Esophagus squamous epithelium (tissue), 5 donors: ENCODE measurements at places on chromosomes 1 and 21.

GRCh38 chr1:31062867-31063380 is 2.6 kb downstream of the PUM1 start:
- DNase-seq, result no peak

GRCh38 chr21:44694776-44695175 is 2.2 kb upstream of the KRTAP10-12 start:
- DNase-seq, result no peak

DNA sequence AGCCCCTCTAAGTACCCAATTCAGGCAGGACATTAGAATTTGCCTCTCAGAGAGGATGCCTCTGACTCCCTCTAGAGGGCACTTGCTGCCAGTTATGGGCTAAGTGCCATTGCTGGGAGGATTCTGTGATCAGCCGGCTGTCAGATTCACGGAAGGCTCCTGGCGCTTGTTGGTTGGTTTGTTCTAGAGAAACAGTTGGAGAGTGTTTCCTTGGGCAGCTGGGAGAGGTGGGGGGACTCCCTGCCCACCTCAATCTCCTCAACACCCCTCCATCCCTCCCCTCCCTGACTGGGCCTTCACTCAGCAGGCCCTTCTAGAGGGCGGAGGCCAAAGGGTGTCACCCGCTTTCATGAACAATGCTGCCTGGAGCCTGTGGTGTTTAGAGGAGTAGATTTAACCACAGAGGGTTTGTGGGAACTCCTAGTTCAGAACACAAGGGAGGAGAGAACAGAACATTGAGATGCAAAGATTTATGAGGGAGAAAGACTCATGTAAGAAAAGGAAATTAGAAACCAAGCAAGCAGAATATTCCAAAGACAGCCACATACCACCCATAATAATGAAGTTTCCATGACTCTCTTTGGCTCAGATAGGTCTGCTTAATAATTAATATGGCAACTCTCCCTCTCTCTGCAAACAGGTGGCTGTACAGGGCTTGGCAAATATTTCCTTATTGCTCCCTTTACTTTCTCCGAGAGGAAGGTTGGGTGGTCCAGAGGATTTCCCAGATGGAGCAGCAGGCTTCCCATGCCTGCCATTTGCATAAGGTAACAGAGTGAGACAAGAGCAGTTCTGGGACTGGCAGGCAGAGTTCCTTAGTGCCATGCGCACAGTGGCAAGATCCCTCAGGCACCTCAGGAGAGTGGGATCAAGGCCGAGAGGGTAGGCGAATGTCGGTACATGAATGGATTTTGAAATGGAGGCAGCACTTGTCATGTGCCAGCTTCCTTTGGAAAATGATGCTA is 30.0 kb upstream of the ACP6 start:
- DNase-seq, result no peak

- no peak for DNase-seq
These were observed 38.1 kb upstream of the CAMK1G start for GRCh38 chr1:209545423-209545822.

GRCh38 chr1:24859063-24860010 is 70.7 kb downstream of the RUNX3 start:
- DNase-seq, result no peak

DNA sequence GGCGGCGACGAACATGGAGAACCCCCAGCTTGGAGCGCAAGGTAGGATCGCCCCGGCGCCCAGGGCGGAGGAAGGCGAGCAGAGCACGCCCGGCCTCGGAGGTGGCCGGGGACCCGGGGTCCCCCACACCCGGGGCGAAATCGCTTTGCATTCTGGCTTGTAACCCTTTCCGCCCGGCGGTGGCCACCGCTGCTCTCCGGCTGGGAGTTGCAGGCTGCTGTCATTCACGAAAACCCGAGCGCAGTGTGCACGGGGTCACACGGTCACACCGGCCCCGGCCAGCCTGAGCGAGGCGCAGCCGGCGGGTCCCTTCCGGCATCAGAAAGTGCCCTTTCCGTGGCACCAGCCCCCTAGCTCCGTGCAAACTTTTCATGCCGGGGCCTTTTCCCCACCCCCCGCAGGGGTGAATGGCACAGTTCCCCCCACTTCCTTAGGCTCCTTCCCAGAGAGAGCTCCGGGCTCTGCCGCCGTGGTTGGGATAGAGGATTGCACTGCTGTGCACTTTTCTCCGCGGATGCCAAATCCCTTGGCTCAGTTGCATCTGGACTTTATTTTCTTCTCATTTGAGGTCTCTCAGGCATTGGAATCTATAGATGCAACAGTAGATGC is 802 bp downstream of the KAZN start:
- DNase-seq, result no peak

DNA sequence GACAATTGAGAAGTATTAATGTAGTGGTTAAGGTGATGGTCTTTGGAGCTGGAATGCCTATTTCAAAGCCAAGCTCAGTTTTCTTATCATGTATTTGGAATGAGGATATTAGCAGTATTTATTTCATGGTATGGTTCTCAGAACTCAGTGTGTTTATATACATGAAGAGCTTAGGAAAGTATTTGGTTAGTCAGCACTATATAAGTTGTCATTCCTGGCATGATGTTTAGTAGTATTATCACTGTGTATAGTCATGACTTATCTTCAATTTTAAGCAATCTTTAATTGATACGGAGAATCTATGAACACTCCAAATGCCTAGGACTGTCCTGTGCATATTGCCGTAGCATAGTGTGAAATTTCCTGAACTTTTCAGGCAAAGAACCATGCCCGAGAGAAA is 501.9 kb upstream of the USP24 start:
- no peak for DNase-seq
